ENCODE measurements at places on chromosomes 3 and 15. TPM values are rescaled to one million over a fixed set of nuclear protein-coding genes. Genes with fewer than 3 reads are reported as not detected.

FOXL2 gene
- total RNA-seq, result not detected

SLC38A3 gene
- total RNA-seq, result not detected

SH2D7 gene
- total RNA-seq, result not detected

GOLGA8R gene
- 0.34 TPM for total RNA-seq

ROPN1 gene
- total RNA-seq, result not detected

GRIP2 gene
- not detected for total RNA-seq

CD96 gene
- 69.1 TPM for total RNA-seq

PLA2G4F gene
- not detected for total RNA-seq

MGLL gene
- 4.9 TPM for total RNA-seq

SETD5 gene
- total RNA-seq, result 98.0 TPM

LRRIQ4 gene
- 0.25 TPM for total RNA-seq

VEPH1 gene
- total RNA-seq, result not detected

WNT5A gene
- total RNA-seq, result not detected

SLC28A2 gene
- total RNA-seq, result not detected

GALNT15 gene
- total RNA-seq, result not detected

ADAMTSL3 gene
- not detected for total RNA-seq

RASGRF1 gene
- not detected for total RNA-seq

LMAN1L gene
- 0.15 TPM for total RNA-seq

GCNT3 gene
- total RNA-seq, result not detected

PLA2G4E gene
- not detected for total RNA-seq

PLA2G4D gene
- total RNA-seq, result not detected

ZFYVE19 gene
- 22.3 TPM for total RNA-seq

GOLGA8Q gene
- not detected for total RNA-seq

ITPKA gene
- 0.57 TPM for total RNA-seq

FANCD2OS gene
- not detected for total RNA-seq

WDR72 gene
- not detected for total RNA-seq

XYLB gene
- total RNA-seq, result 6.9 TPM

INSYN1 gene
- total RNA-seq, result not detected

PRR20G gene
- total RNA-seq, result not detected

FILIP1L gene
- 0.23 TPM for total RNA-seq

SEMA3B gene
- total RNA-seq, result 0.46 TPM

MRAS gene
- not detected for total RNA-seq

CCR5 gene
- 3.1 TPM for total RNA-seq

MRPS25 gene
- 90.8 TPM for total RNA-seq

MBD4 gene
- 48.2 TPM for total RNA-seq

FAM81A gene
- 1.9 TPM for total RNA-seq

ATRIP gene
- 21.3 TPM for total RNA-seq

BCHE gene
- not detected for total RNA-seq

PFN2 gene
- 3.9 TPM for total RNA-seq

KBTBD12 gene
- total RNA-seq, result not detected

CORO2B gene
- total RNA-seq, result not detected

CLDN1 gene
- 0.13 TPM for total RNA-seq

GP9 gene
- total RNA-seq, result not detected

PGBD4 gene
- 2.9 TPM for total RNA-seq

ACTRT3 gene
- 3.0 TPM for total RNA-seq

ANKUB1 gene
- total RNA-seq, result not detected

IGSF11 gene
- not detected for total RNA-seq

Data from activated CD8-positive, alpha-beta memory T cell treated with anti-CD3 and anti-CD28 coated beads for 36 hours (primary cell).